Stimulated activated CD4-positive, alpha-beta T cell treated with anti-CD3 and anti-CD28 coated beads, TNF-alpha, amount 100 ng/mL, for 24 hours (primary cell): ENCODE measurements at places on chromosomes 2 and 18.
A peak's percentile ranks its signal among the peaks of the same experiment; 100 is the strongest.

- DNase-seq = no peak
Observed at GRCh38 chr2:193695367-193695766, 1500.6 kb upstream of the TMEFF2 start.

DNA sequence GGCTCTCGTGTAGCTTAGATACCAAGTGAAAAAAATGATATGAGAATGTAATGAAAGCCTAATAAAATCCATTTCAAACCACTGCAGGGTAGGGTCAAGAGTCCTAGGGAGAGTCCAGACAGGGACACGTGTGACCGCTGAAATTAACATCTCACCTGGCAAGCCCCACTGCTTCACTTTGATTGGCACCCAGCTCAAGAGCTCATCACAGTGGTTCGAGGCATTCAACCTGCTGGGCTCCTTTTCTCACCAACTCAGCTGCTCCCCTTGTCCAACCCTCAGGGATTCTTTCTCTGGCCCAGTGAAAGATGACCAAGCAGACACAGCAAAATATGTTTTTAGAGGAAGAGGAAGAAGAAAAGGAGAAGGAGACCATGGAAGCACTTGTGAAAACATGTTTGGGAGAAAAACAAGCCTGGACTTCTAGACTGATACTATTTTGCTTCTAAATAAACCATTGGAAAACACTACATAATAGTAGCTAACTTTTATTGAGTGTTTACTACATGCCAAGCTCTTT, 49.2 kb upstream of the CREB1 start:
- no peak for DNase-seq

- no peak for DNase-seq
Observed at GRCh38 chr2:20333738-20334137, 16.9 kb downstream of the PUM2 start.

DNA sequence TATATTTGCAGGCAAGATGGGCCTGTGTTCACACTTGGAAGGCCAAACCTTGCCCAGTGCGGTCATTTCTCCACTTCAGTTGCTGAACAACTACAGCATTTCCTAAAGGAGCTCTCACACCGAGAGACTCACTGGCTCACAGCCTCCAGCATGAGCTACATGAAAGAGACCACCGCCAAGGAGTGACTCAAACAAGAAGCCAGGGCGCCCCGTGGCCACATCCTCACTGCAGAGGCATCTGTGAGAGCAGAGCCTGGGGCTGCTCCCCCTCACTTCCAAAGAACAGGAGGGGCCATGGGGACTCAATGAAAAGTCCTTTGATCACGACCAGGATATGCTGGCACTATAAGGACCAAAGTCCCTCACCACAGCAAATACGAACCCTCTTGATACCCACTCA, 50.0 kb downstream of the TMEM163 start:
- peak; percentile 59 for DNase-seq

DNA sequence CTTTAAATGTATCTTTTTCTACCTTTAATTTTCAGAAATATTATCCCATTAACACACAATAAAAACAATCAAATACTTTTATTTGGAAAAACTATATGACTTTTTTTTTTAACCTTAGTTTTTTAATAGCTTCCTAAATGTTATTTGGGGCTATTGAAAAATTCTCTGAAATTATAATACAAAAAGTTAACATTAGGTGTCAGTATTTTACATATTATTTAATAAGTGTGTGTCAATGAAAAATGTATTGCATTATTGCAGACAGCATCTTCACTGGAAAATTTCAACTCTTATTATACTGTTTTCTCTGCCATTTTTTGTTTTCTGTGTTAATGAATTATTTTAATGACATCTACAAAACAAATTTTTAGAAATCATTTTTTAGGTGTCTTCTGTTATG, 51.1 kb upstream of the ARHGAP15 start:
- no peak for DNase-seq

GRCh38 chr2:64637000-64637635, 16.6 kb downstream of the SERTAD2 start:
- DNase-seq = no peak

DNA sequence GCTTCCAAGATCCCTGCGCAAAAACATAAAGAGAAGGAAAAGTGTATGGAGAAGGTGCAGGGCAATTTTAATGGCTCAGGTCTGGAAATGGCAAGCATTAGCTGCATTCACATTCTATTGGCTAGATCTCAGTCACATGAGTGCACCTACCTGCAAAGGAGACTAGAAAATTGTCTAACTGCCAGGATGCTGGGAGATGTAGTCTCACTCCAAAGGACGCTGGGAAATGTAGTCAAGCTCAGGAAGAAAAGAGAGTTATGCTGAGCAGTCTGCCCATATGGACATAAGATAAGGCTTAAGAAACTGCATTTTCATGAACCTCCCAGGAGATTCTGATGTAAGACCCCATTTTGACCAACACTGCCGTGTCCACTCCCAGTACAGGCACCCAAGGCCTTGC, 9.5 kb upstream of the KLHL29 start:
- DNase-seq = no peak
